ENCODE measurements at places on chromosomes 5 and 9.

DNA sequence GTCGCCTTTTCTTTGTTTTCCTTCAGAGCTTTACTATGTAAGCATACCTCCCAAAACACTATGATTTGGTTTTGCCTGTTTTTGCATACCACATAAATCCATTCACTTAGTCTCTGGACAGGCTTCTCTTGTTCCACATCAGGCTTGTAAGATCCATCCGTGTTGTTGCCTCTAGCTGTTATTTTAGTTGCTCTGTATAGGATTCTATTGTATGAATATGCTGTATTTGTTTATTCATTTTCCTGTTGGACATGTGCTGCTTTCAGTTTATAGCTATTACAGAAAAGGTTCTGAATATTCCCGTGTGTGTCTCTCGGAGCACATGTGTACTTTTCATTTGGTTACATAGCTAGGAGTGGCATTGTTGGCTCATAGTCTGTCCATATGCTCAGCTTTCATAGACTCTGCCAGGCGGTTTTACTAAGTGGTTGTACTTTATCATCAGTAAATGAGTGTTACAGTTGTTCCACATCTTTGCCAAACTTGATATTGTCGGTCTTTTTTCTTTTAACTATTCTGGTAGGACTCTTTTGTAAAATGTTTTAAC is 41.8 kb downstream of the NUP214 start:
- DNase-seq: peak; percentile 57

DNA sequence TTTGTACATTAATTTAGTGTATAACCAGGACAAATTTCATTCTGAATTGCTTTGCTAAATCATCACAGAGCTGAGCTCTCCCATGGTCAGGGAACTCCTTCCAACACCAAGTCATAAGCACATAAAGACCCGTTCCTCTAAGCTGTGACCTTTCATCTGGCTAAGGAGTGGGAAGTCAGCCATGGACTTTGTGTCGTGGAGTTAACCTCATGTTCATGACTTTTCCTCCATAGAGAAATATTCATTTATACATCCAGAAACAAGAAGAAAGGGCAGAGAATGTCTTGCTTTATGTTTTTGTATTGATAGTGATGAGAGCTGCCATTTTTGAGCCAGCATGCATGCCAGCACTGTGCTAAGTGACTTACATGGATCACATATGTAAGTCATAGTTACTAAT is 97.5 kb downstream of the INIP start:
- no peak for DNase-seq

DNA sequence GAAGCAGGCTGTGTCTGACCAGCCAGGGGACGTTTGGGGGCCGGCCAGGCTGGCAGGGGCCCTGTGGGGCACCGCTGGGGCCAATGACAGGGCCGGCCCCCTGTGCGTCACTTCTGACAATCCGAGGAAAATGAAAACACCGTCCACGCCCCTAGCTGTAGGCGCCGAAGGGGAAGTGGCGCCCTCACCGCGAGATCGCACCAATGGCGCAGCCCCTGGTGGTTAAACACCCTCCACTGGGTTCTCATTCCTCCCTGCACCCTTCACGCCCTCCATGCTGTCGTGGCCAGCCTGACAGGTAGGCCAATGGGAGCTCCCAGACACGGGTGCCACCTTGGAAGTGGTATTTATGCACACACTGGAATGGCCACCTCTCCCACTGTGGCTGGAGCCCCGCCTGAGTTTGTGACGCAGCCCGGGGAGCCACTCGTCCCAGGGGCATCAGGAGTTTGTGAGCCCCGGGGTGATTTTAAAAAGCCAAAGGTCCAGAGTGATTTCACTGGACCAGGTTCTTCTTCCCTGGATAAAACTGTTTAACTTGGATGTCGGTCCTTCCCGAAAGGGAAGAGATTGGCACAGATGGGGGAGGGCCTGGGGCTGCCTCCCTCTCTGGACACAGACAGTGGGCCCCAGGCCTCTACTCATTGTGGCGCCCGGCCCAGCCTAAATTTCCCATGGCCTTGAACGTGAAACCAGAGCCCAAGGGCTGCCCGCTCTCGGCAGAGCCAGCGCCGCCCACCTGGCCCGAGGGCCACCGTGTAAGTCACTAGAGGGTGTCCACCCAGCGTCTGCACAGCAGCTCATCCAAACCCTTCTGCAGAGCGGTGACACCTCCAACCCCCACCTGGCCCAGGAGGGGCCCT is 49.7 kb downstream of the NKD2 start:
- no peak for DNase-seq

DNA sequence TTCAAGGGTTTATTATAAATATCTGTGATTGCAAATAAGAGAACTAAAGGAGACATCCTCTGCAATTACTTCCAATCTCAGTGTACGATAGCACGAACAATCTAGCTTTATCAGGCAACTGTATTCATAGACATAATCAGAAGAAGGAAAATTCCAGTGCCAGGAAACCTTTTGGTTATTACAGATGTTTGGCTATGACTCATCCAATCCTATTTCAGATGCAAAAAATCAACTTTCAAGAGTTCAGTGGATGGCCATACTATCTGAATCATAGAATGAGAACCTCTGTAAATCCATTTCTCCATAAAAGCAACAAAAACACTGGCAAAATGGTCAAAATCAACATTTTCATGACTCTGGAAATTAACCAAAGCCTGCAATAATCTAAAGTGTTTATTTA is 37.9 kb downstream of the GAS1 start:
- no peak for DNase-seq

DNA sequence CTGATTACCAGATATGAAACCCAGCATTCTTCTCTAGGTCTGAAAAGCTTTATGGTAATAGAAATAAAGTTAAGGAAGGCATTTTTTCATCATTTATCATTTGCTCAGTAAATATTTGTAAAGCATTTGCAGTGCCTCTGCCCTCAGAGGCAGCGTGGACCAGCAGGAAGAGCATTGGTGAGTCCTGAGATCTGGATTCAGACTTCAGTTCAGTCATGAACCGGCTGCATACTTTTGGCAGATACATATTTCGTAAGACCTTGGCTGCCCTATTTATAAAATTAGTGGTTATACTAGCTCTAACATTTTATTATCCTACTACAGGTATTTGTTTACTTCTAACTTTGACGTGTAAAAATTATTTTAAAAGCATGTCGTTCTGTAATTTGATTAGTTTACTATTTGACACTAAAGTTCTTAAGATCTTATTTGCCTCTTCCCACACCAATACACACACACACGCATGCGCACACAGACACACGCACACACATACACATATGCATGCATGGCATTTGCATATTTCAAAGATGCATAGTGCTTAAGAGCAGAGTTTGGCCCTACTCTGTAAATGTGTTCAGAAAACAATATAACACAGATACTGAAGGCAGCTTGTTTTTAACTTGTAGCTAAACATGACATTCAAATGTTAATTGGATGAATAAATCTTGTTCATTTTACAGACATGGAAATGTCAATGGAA is 101.9 kb downstream of the RPS23 start:
- no peak for DNase-seq

- DNase-seq: no peak
These were observed 968.8 kb downstream of the TLE1 start for GRCh38 chr9:80720579-80720978.

GRCh38 chr5:7464182-7464581 is 68.2 kb downstream of the ADCY2 start:
- DNase-seq: no peak

DNA sequence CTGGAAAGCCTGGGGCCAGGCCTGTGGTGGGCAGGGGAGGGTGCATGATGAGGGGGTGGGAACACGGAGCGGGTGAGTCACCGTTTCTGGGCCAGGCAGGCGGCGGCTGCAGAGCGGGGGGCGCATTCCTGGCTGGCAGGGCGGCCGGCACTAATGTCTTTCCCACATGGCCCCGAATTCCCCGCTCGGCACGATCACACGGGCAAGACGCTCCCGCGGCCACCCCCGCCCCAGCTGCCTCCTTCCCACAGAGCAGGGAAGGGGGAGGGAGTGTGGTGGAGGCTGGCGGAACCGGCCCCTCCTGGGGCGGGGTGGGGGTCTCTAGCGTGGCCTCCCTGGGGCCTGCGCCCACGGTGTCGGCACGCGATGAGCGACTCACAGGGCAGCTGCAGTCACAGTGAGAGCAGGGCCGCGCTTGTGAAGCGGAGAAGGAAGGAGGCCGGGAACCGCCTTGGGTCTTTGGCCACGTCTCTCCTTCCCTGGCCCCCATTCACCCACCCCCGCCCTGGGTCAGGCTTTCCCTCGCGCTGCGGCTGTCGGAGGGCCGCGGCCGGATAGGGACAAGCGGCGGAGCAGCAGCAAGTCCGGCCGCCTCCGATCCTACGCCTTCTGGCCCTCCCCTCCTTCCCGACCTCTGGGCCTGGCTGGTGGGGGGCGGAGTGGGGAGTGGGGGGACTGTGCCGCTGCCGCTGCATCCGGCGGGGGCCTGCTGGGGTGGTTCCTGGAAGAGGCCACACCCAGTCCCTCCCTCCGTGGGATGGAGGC is 48.9 kb downstream of the CXXC5 start:
- DNase-seq: no peak

DNA sequence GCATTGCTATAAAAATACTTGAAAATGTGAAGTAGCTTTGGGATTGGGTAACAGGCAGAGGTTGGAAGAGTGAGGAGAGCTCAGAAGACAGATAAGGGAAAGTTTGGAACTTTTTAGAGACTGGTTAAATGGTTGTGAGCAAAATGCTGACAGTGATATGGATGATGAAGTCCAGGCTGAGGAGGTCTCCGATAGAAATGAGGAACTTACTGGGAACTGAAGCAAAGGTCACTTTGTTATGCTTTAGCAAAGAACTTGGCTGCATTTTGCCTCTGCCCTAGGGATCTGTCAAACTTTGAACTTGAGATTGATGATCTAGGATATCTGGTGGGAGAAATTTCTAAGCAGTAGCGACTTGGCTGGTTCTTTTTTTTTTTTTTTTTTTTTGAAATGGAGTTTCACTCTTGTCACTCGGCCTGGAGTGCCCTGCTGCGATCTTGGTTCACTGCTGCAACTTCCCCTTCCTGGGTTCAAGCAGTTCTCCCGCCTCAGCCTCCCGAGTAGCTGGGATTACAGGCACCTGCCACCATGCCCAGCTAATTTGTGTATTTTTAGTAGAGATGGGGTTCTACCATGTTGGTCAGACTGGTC is 998.9 kb downstream of the TLE1 start:
- DNase-seq: no peak

- DNase-seq: no peak
These were observed 73.2 kb downstream of the APTX start for GRCh38 chr9:32928145-32928763.

DNA sequence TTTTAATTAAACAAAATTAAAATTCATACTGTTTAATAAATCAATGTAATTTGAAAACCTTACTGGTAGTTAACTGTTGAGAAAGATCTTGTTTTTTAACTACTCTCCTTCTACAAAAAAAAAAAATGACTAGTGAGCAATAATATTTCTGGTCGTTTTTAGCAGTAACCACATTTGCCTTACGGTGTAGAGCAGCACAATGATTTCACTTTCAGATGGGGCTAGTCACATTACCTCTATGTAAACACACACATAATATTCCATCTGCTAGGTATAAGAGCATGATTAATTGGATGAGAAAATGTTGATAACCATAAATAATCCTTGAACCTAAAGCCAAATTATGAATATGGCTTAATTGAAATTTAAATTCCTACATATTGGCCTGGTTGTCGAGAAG is 198.1 kb downstream of the CHSY3 start:
- DNase-seq: no peak

- peak; percentile 15 for DNase-seq
These were observed 512 bp downstream of the GRIN3A start for GRCh38 chr9:101737705-101738565.

- DNase-seq: no peak
These were observed 123.4 kb downstream of the RPS23 start for GRCh38 chr5:82154776-82155175.

GRCh38 chr5:58932057-58932612 is 349.3 kb downstream of the RAB3C start:
- no peak for DNase-seq

- DNase-seq: no peak
These were observed 166.5 kb upstream of the PHYKPL start for GRCh38 chr5:178398901-178399700.

DNA sequence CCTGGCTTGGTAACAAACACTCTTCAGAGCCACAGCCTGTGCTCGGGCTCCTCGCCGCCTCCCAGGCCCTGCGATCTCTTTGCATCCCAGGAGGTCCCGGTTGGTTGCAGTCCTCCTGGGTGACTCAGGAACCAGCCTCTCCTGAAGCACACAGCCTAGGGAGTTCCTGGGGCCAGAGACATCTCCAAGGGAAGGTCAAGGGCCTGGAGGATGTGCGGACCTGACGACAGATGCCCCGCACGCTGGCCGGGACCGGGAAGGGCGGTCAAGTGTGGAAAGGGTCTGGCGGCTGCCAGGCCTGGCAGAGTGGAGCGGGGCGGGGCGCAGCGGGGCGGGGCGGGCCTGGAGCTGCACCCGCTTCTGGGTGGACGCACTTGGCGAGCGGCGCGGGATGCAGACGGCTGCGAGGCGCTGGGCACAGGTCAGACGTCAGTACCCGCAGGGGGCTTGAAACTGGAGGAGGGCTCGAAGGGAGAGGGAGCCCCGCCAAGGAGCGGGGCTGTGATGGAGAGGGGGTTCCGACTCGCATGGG is 45.0 kb upstream of the PRSS3 start:
- DNase-seq: no peak

- no peak for DNase-seq
These were observed 13.9 kb downstream of the PTTG1 start for GRCh38 chr5:160435532-160435931.

DNA sequence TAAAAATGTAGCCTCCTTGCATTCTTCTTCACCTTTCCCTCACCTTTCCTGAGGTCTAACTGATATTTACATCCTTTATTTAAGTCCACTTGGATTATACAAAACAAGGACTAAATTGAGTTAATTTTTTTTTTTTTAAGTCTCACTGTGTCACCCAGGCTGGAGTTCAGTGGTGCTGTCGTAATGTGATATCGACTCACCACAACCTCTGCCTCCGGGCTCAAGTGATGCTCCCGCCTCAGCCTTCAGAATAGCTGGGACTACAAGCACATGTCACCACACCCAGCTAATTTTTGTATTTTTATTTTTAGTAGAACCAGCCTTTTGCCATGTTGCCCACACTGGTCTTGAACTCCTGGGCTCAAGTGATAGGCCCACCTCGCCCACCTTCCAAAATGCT is 195.3 kb downstream of the BNC2 start:
- no peak for DNase-seq

DNA sequence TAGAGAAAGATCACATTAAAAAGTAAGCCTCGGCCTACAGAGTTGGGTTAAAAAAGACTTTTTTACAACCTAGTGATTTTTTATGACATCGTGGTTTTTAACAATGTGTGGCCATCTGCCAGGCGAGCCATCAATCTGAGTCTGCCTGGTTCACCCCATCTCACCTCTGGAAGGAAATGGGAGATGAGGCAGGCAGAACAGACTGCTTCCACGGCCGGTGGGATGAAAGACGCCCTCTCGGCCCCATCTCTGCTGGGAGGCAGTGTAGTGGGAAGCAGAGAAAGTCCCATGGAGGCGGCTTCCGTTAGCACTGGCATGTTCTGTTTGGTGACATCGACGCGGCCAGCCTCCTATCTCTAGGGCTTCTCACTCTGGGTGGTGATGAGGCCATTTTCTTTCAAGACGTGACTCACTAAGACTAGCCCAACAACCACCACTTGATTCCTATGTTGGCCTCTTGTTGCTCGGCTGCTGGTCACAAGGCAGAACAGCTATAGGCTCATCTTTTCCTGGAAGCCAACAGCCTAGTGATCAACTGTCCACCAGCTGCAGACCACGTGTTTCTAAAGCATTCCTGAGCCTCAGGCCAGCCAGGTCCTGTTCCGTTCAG is 132.4 kb upstream of the OTULINL start:
- DNase-seq: no peak

- no peak for DNase-seq
These were observed 186.0 kb downstream of the TENT4A start for GRCh38 chr5:6899221-6899620.
